ENCODE measurements at places on chromosomes 7 and 10.
A peak's percentile ranks its signal among the peaks of the same experiment; 100 is the strongest.

GRCh38 chr10:60573336-60573735, 183.7 kb upstream of the ANK3 start:
- DNase-seq: no peak

DNA sequence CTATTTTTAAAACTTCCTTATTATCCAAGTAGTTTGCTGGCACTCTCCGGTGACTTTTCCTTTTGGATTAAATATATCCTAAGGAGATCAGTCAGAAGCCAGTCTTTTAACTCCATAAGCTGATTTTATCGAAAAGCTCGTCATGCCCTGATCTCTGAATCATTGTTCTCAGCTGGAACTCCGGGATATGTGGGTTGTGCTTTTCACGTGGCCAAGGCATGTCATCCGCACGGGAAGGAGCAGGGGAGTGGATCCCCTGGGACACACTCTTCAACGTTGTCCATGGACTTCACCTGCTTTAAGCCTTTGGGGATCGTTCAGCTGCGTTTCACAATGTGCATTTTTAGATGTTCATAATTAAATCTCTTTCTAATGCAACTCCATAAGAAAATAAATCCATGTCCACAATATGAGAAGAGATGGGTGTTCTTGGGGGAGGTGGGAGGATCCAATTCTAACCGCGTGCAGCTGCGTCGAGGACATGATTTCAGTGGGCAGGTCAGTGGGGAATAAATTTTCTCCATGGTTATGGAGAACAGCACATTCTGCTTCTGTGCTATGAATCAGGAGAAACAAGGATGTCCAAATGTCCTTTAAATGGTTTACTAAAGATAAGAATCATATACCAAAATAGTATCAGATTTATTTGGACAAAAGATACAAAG, 229.5 kb upstream of the ADARB2 start:
- peak; percentile 56 for DNase-seq

- DNase-seq: no peak
Measured at GRCh38 chr7:80039251-80039884, 95.3 kb upstream of the GNAI1 start.

- DNase-seq: no peak
Measured at GRCh38 chr7:36979810-36980248, 255.5 kb upstream of the AOAH start.

- DNase-seq: no peak
Measured at GRCh38 chr7:151178831-151179230, 8.2 kb downstream of the ASB10 start.

- no peak for DNase-seq
Measured at GRCh38 chr10:42519761-42520460, 118.5 kb downstream of the ZNF33B start.

DNA sequence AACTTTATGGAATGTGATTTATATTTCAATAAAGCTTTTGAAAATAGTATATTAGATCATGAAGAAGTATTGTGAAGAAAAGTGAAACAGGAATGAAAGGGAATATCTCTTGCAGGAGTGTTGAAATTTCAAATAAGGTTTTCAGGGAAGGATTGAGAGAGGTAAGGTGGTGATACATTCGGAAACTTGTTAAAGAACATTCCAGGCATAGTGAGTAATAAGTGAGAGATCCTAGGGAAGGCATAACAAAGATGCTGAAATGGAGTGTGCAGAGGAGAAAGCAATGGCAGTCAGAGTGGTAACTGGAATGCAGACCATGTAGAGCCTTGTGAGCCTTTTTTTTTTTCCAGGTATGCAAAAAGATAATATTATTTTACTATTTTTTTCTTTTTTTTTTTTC, 4.1 kb downstream of the OR9A4 start:
- DNase-seq: no peak

DNA sequence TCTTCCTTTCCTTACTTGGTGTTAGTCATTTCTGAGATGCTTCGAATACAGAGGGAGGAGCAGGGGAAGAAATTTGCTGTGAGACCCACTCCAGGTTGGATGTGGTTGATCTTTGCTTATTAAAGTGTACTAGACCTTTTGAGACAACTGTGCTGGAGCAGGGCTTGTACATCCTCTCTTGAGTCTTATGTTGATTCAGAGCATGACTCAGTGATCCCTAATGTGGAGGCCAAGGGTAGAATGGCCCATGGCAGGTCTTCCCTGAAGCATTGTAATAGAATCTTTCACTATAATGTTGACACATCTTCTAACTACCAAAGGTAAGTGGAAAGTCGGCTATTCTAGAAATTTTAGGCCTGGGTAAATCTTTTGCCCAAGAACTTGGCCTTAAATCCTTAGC, 17.0 kb upstream of the SFR1 start:
- DNase-seq: no peak

- DNase-seq: no peak
Measured at GRCh38 chr10:3347413-3348182, 175.0 kb upstream of the PITRM1 start.

DNA sequence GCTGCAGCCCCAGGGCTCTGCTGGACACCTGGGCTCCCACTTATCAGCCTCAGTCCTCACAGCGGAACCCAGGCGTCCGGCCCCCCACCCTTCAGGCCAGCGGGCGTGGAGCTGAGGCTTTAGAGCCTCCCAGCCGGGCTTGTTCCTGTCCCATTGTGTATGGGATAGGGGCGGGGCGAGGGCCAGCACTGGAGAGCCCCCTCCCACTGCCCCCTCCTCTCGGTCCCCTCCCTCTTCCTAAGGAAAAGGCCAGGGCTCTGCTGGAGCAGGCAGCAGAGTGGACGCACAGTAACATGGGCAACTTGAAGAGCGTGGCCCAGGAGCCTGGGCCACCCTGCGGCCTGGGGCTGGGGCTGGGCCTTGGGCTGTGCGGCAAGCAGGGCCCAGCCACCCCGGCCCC, 2.7 kb downstream of the NOS3 start:
- DNase-seq: no peak

- no peak for DNase-seq
Measured at GRCh38 chr7:40551685-40552576, 417.1 kb downstream of the SUGCT start.

- DNase-seq: no peak
Measured at GRCh38 chr10:84333864-84334451, 5.6 kb downstream of the CCSER2 start.

DNA sequence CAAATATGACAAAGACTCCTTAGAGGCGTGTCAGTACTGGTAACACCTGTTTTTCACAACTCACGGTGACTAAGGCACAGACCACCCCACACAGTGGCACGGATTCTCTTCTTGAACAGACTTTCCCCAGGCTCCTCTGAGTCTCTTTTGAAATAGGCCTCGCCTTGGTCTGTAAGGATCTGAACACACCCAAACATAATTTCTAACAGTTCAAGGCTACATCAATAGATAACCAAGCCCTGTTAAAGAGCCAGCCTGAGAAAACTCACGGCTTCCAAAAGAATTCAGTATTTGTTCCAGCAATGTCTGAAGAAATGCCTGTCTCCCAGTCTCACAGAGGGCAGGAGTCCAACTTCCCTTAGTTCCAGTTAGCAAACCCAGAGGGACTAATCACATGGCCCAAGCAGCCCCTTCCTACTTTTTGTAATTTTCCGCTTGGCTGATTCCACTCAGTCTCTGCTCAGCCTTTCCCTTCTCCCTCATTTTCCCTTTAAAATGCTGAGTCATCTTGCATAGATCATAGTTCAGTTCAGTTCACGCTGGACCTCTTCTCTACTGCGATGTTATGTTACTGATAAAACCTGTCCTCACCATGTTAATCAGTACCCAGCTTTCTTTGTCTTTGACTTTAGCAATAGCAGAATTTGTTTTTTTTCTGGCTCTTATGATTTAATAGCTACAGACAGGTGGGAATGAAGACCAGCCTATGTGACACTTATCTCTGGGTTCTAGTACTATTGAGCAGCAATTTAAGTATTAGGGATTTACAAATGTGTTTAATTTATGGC, 22.6 kb upstream of the AKR1C3 start:
- no peak for DNase-seq

DNA sequence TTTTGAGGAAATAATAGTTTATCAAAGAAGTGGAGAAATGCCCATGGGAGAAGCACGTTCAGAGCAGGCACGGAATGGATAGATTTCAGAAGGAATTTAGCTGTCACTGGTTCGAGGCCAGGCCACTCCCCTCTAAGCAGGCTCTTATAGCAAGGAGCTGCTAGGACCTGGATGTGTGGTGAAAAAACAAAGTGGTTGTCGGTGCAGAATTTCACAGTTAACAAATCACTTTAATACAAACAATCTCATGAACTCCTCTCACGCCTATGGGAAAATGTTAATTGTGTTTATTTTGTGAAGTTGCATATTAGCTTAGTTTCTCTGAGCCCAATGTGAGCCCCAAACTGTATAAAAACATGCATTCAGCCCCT, 176.3 kb downstream of the PKD1L1 start:
- DNase-seq: no peak

DNA sequence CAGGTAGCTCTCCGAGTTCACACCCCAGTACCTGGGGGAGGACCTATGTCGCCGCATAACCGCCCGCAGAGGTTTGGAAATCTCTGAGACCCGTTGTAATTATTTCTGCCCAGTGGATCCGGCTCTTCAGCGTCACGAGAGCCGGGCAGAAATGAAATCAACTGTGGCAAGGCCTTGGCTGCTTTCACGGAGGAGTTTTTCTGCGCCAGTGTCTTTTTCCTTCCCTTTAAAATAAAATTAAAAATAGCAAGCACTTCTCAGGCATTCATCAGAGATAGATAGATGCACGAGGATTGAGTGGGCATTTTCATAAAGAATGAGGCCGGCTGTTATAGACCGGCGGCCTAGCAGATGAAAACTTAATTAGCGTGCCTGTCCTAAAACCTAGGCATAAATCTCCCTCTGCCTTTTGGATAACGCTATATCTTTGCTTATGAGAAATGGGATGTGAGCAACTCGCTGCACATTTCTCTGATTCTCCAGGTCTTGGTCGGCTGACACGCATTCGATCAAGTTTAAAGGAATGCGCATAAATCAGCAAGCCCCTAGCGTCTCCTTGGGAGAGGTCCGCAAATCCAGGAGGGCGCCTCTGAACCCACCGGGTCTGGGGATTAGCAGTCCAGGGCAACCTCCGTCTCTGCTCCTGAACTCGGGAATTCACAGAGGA, 6.4 kb downstream of the HOXA13 start:
- DNase-seq: no peak

GRCh38 chr10:27878281-27878680, 120.6 kb downstream of the ODAD2 start:
- no peak for DNase-seq

- no peak for DNase-seq
Measured at GRCh38 chr7:110142939-110143526, 947.9 kb upstream of the LRRN3 start.

GRCh38 chr7:25319707-25320106, 91.4 kb upstream of the NPVF start:
- DNase-seq: no peak

DNA sequence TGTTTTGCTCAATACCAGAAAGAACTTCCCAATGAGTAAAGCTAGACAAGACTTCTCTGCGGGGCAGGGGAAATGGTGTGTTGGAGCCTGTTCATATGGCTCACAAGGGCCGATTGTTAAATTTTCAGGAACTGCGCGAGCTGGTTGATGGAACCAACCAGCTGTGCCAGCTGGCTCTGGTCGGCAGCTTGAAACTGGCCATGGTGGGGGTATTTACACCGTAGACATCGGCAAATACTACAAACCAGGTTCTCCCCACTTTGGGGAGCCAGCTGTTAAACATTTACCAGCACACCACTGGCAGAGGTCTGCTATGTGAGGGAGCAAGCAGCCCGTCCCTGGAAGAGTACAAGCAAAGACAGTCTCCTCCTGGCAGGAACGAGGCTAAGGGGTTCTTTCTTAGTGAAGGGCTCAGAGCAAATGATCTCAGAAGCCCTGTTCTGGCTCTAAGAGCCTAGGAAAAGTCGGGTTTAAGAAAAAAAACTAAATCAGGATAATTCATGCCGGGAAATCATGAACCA, 8.8 kb upstream of the ZMIZ1 start:
- DNase-seq: no peak

GRCh38 chr7:77797734-77798393, 370 bp downstream of the TMEM60 start:
- no peak for DNase-seq

DNA sequence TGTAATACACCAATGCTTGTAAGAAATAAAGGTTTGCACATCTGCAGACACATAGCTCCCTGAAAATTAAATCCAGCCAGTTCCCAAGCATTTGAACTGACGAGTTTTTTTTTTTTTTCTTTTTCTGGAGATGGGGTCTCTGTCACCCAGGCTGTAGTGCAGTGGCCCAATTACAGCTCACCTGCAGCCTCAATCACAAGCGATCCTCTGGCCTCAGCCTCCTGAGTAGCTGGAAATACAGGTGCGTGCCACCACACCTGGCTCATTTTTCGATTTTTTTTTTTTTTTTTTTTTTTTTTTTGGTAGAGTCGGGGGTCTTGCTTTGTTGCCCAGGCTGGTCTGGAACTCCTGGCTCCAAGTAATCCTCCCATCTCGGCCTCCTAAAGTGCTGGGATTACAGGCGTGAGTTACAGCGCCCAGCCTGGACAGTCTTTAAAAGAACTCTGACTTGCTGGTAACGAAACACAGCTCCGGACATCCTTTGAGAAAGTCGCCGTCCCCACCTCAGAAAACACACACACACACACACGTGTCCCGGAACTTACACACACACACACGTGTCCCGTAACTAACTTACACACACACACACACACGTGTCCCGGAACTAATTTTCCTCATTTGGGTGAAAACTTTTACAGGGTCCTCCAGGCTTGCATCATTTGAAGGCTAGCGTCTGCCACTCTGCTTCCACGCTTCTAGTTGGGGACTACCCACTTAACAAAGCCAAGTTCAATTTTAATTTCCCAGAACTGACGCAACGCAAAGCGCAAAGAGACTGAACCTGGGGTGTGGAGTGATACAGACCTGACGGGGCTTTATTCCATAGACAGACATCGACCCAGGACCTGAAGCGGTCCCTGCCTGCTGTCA, 18.6 kb downstream of the OCM2 start:
- no peak for DNase-seq

DNA sequence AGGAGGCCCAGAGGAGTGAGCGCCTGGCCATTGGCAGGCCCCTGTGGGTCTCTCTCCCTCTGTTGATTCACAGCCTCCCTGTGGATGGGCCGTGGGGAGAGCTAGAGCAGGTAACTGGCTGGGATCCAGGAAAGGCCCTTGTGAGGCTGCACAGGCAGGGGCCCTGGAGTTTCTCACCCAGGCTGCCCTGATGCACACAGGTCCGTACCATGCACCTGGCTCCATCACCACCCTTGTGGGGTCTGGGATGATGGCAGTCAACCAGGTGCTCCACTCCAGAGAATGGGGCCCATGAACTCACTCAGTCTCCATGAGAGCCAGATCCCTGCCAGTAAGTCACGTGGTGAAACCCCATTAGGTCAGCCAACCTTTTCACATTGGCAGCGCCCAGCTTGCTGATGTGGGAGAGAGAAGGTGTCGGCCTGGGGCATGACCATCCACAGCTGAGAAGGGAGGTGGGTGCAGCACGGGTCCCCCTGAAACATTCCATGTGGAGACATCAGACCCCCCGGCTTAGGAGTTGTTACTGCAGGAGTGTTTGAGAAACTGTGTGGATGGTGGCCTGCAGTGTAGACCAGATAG, 320.8 kb downstream of the ADARB2 start:
- DNase-seq: no peak

GRCh38 chr7:24842449-24843241, 85.4 kb upstream of the GSDME start:
- DNase-seq: no peak

GRCh38 chr7:51123322-51124019, 193.1 kb downstream of the COBL start:
- DNase-seq: no peak

All from D721Med (cell line).